ENCODE measurements at places on chromosomes 2 and 18. TPM values are rescaled to one million over a fixed set of nuclear protein-coding genes. Genes with fewer than 3 reads are reported as not detected.

DNA sequence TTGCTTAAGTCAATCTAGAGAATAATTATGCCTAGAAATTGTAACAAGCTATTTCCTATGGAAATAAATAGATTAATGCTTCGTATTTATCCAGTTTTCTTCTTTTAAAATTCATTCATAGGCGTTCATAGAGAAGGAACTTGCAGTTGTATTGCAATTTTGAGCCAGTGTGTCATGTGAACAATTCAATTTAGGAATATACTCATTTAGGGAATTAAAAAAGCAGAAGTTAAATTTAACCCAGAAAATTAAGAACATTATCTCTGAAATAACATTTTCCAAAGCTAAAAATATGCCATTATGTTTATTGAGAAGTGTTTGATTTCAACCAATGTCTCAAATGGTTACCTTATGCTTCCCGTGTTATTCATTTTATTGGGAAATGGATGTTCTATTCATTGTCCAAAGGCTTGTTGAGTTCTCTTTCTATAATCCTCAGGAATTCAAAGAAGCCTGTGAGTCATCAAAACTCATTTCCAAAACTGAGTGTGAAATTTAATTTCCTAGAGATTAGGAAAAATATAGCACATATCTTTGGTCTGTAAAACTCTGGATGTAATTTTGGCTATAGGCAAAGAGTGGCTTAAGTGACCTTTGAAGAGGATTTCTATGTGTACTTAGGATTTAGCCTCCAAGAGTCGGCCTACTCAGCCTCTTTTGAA, 99.7 kb downstream of the SLC8A1 start:
- no peaks in the 10 kb centered on the region for H3K4me1 ChIP-seq
- H3K4me3 ChIP-seq: no peak overlapping the region
- no peaks in the 10 kb centered on the region for H3K27me3 ChIP-seq
- no peak overlapping the region for H3K27ac ChIP-seq

ITGA4 gene
- total RNA-seq: 2.1 TPM

AKAIN1 gene
- not detected for total RNA-seq

GRCh38 chr2:98102878-98103277, 15.9 kb downstream of the VWA3B start:
- H3K27ac ChIP-seq: no peak overlapping the region
- H3K4me3 ChIP-seq: no peak overlapping the region
- H3K36me3 ChIP-seq: no peaks in the 10 kb centered on the region
- H3K4me1 ChIP-seq: no peaks in the 10 kb centered on the region

- H3K36me3 ChIP-seq: no peaks in the 10 kb centered on the region
- DNase-seq: peak; percentile 14
- no peaks in the 10 kb centered on the region for H3K27me3 ChIP-seq
- H3K27ac ChIP-seq: no peak overlapping the region
- no peak overlapping the region for H3K4me3 ChIP-seq
Measured at GRCh38 chr2:201237486-201238123, 22.7 kb upstream of the CASP8 start.

DNA sequence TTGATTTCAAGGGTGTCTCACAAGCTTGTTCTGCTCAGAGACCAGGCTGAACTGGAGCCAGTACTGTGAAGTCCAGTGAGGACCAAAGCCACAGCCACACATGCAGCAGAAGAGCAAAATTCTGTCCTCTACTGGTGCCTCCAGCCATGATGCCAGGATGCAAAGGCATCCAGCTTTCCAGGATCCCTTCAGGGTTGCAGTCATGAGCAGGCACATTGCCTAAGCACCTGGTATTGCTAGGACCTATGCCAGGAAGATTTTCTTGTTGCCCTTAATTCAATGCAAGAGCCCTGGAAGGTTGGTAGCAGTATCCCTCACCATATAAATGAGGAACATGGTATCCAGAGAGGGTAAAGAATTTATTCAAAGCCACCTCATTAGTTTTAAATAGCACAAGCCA, 78.9 kb upstream of the CYRIA start:
- no peak for DNase-seq
- no peaks in the 10 kb centered on the region for H3K27me3 ChIP-seq
- H3K36me3 ChIP-seq: no peaks in the 10 kb centered on the region
- no peak overlapping the region for H3K27ac ChIP-seq

CABYR gene
- total RNA-seq: 20.1 TPM

DNA sequence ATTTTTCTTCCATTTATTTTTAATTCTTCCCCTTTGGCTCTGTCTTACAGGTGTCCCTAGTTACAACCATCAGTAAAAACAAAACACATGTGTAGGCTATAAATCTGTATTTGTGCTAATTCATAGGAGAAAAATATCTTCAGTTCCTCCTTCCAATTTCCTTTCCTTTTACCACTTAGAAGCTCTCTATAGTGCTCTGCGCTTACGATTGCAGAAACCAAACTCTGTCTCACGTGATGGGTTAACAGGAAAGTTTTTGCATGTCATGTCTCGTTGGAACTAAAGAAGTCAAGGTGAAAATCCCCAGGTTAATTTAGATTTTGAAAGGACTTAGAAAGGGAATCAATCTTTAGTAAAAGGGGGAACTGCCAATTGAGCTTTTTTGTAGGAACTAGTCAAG, 1390.5 kb upstream of the ZEB2 start:
- no peak overlapping the region for H3K4me3 ChIP-seq
- H3K36me3 ChIP-seq: no peaks in the 10 kb centered on the region
- H3K27ac ChIP-seq: no peak overlapping the region
- H3K27me3 ChIP-seq: no peaks in the 10 kb centered on the region
- no peak for DNase-seq

SGPP2 gene
- not detected for total RNA-seq

GRCh38 chr2:202769201-202769600, 102.4 kb downstream of the ICA1L start:
- H3K4me1 ChIP-seq: no peaks in the 10 kb centered on the region
- no peak for DNase-seq
- peaks cover 4% of the 10 kb centered on the region for H3K36me3 ChIP-seq
- H3K27me3 ChIP-seq: no peaks in the 10 kb centered on the region

DNA sequence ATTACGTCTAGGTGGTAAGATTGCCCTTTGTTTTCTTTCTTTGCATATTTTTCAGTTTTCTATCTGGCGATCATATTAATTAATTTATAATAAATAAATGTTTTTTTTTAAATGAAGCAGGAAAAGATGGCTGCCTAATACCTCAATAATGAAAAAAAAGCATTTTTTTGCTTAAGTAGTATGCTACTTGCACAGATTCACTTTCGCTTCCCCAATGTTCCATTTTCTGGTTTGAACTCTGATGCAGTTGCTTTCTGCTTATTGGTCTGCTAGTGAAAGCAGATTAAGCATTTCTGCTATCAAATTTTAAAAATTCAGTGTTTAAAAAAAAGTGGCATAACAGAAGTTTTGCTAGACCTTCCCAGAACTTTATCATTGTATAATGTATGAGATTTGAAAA, 11.9 kb upstream of the TMEM182 start:
- no peaks in the 10 kb centered on the region for H3K36me3 ChIP-seq
- no peaks in the 10 kb centered on the region for H3K4me1 ChIP-seq
- DNase-seq: no peak
- no peak overlapping the region for H3K27ac ChIP-seq
- no peak overlapping the region for H3K4me3 ChIP-seq

DNA sequence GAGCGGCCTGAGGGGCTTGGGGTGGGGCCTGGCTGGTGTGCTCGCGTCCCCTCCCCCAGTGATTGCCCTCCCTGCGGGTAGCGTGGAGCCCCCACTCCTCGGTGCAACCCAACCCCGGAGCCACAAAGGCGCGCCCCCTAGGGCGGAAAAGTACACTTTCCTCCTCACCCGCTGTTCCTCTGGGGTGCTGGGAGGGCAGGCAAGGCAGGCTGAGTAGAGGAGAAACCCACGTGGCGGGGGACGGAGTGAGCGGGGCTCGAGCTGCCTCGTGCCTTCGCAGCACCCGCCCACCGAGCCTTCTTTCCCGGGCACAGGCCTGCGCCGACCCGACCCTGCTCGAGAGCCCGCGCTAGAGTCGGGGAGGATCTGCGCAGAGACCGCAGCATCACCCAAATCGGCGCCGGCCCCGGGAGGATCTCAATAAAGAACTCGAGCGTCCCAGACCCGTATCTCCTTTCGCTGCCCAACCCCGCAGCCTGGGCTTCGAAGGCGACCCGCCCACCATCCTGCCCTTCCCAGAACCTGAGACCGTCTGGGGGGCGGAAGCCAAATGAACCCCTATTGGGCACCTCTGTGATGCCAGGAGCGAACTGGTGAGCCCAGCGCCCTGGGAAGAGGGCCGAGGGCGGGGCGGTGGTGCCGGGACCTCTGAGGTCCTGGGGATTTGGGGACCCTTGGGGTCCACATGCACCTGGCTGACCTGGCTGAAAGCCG, 1.5 kb downstream of the UCN start:
- H3K4me1 ChIP-seq: peaks cover 28% of the 10 kb centered on the region
- H3K27me3 ChIP-seq: peaks cover 38% of the 10 kb centered on the region
- peak overlapping the region; percentile 34 for H3K4me3 ChIP-seq
- peak; percentile 75 for DNase-seq
- no peak overlapping the region for H3K27ac ChIP-seq

GRCh38 chr2:11767779-11768178, 21.3 kb downstream of the LPIN1 start:
- H3K27ac ChIP-seq: no peak overlapping the region
- no peak overlapping the region for H3K4me3 ChIP-seq
- H3K27me3 ChIP-seq: no peaks in the 10 kb centered on the region
- H3K4me1 ChIP-seq: no peaks in the 10 kb centered on the region
- no peak for DNase-seq
- H3K36me3 ChIP-seq: peaks cover 9% of the 10 kb centered on the region

GALNT1 gene
- 101 TPM for total RNA-seq
